LNCaP clone FGC (cell line): ENCODE measurements at places on chromosomes 1 and 21.

- DNase-seq: no peak
These were observed 34.7 kb upstream of the TNFRSF1B start for GRCh38 chr1:12132078-12132477.

DNA sequence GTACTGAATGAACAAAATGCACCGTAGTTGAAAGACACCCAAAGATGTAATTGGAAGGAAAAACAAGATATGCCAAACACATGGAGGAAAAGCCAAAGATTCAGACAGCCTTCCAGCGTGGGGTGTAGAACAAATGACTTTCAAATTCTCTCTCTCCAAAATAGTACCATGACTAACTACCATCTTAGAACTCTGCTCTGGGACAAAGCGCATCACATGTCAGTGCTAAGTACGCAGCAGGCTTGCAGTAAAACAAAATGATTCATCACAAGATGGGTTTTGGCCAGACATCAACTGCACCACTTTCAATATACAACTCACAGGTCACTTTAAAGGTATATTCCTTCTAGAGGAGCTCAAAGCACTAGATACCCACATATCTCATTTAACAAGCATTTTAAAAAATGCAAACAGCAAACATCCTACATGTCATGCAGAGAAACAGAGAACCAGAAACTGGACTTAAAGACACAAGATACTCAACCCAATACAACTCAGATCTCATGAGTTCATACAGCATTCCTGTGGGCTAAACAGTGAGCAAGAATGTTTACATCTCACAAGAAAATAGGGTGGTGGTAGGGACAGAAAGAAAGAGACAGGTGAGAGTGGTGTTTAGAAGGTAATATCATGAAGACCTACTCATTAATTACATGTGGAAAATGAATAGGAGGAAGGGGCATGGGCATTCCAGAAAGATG, 75.7 kb downstream of the BCAR3 start:
- no peak for DNase-seq

- DNase-seq: no peak
These were observed 143.9 kb downstream of the HS2ST1 start for GRCh38 chr1:87058343-87058649.

DNA sequence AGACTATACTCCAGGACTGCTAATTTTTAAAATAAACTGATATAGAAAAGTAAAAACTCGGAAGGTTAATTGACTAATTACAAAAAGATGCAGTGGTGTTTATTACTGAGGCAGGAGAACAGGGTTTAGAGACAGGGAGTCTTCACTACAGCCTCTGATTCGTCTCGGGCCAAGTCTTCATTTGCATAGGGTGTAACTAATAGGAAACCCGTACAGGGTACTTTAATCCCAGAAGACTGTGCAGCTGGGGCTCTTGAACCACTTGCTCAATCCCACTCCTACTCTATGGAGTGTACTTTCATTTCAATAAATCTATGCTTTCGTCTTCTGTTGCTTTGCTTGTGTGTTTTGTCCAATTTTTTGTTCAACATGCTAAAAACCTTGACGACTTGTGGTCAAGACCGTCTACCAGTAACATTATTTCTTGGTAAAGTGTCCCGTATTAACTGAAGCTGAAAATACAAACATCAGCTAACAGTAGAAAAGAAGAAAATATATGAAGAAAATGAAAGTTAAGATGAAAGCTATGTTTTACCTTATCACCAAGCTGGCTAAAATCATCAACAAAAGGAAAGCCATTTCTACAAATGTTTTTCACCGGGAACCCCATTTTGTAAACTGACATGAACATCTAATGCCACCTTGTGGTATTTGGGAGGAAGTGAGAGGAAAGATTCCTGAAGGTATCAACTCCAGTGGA, 8.0 kb downstream of the SDHB start:
- DNase-seq: no peak

- DNase-seq: no peak
These were observed 1.8 kb upstream of the KIAA2013 start for GRCh38 chr1:11927866-11928592.

GRCh38 chr1:162649583-162649982, 17.3 kb downstream of the DDR2 start:
- DNase-seq: no peak

GRCh38 chr1:202661136-202661845, 49.0 kb downstream of the SYT2 start:
- DNase-seq: no peak

- DNase-seq: no peak
These were observed 139.6 kb upstream of the NRIP1 start for GRCh38 chr21:15204140-15204969.

- no peak for DNase-seq
These were observed 14.1 kb upstream of the OR2B11 start for GRCh38 chr1:247472035-247472434.

DNA sequence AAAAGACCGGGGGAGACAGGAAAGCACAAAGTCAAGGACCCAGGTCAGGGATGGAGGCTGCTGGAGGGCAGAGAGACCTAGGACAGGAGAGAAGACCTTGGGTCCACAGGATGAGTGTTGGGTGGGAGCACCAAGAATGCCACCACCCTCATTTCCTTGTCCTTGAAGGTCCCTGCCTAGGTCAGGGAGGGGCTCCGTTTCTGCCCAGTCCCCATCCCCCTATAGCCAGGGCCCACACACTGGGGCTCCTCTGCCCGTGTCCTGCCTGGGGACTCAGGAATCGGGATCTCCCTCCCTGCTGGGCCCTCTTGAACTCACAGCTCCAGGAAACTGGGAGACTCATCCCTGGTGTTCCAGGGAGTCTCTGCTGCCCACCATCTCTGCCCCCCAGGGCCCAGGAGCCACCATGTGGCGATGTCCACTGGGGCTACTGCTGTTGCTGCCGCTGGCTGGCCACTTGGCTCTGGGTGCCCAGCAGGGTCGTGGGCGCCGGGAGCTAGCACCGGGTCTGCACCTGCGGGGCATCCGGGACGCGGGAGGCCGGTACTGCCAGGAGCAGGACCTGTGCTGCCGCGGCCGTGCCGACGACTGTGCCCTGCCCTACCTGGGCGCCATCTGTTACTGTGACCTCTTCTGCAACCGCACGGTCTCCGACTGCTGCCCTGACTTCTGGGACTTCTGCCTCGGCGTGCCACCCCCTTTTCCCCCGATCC, 584 bp downstream of the TINAGL1 start:
- no peak for DNase-seq

DNA sequence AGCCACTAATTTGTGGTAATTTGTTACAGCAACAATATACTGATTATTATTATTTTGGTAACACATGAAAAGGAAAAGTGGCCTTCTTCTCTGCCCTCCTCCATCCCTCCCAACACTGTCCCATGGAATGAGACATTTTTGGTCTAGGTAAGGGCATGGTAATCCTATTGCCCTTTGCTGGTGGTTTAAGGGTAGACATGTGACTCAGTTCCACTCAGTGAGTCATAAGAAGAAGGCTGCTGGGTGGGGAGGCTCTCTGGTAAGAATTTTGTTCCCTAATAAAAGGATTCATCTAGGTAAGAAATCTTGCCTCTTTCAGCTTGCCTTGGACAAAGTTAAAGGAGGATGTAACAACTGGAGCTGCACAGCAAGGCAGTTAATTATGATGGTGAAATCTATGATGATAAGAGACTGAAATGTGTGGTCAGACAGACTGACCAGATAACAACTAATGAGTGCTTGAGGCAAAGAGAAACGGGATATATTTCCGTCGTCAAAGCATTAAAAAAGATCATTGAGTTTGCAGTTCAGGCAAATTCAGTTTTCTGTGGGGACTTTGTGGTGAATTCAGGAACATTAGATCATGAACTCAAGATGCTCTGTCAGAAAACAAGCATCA, 232.0 kb upstream of the KCNK2 start:
- no peak for DNase-seq

GRCh38 chr1:3679799-3680453, 27.6 kb downstream of the TP73 start:
- no peak for DNase-seq

DNA sequence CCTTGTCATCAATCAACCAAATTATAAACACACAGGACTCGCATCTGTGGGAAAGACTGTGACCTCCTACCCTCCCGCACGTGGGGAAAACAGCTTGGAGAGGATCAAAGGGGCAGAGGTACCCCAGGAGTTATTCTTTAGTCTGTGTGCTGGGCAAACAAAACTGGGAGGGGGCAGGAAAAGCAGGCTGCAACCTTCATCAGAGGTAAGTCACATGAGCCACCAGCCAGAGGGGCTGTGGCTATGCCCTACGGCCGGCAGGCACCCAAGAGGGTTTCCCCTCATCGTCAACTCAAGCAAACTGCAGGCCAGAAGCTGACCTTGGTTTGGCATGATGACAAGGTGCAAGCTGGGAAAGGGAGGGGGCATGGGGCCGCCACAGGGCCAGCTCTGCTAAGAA, 12.5 kb downstream of the SMIM12 start:
- DNase-seq: no peak

DNA sequence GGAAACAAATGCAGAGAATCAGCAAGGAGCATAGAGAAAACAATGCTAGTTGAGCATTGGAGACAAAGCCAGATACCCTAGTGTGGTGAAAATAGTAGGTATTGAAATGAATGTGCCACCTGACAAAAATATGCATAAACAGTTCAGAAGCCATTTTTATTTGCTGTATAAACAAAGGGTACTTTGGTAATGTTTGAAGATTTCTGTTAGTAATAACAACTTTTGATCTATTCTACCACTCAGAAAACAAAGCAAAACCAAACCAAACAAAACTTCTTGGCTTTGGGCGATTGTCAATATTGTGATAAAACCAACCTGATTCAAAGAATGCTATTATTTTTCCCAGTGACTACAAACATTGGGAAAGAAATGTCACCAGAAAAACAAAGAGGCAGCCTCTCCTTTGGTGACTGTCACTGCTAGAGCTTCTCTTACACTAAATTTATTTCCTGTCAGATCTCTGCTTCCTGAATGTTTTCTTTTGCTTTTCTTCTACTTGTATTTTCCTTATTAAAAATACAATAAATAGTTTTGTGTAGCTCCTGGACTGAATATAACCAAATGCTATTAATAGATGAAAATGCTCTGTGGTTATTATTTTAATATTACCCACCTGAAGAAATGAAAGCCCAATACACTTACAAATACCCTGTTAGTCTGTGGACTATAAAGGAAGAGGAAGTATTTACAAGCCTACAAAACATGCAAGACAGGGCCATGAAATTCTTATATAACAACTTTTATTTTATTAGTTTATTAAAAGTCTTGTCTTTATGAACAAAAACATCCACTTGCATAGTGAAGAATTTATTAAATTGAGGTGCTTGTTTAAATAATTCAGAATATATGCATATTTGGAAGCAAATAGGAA, 5.7 kb downstream of the ATP6V1G3 start:
- no peak for DNase-seq

- DNase-seq: no peak
These were observed 10.9 kb upstream of the GUCA2A start for GRCh38 chr1:42175314-42176054.

- DNase-seq: no peak
These were observed 66.1 kb downstream of the TTC3 start for GRCh38 chr21:37139154-37139553.

- DNase-seq: no peak
These were observed 29.7 kb upstream of the GRIK3 start for GRCh38 chr1:37064039-37064438.

DNA sequence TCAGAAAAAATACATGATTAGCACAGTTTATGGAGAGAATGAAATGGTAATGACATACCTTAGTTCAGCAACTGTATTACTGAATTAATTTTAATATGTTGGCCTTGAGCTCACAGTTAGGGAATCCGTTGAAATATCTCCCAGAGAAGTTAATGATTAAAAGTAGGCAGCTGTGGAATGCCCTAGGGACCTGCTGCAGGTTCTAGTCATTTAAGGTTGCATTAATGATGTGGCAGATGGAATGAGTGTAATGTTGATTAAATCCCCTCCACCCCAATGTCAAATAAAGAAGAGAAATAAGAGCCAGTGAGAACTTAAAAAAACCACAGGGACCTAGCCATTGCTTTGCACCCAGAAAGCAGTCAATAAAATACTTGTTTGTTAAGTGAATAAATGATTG, 40.3 kb upstream of the TRIM45 start:
- DNase-seq: no peak

GRCh38 chr1:64948905-64949833, 17.2 kb downstream of the JAK1 start:
- no peak for DNase-seq

DNA sequence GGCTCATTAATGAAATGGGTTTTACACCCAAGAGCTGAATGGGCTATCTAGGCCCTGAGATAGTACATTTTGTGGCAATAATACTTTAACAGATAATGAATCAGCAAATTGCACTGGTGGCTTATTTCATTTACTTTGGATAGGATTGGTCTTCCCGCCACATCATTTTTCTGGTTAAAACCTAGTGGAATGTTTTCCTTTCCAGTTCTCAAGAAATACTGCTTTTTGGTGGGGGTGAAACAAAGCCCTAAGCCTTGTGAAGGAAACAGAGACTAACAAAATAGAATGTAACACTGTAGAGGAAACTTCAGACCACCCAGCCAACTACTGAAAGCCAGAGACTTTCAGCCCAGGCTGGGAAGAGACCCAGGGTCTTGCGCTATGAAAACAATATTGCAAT, 172.2 kb downstream of the HHIPL2 start:
- no peak for DNase-seq

- no peak for DNase-seq
These were observed 15.5 kb upstream of the ADAM30 start for GRCh38 chr1:119911775-119912174.

- no peak for DNase-seq
These were observed 133.3 kb upstream of the IPO9 start for GRCh38 chr1:201695607-201696006.

GRCh38 chr1:188365874-188366273, 1537.1 kb downstream of the PLA2G4A start:
- DNase-seq: no peak

DNA sequence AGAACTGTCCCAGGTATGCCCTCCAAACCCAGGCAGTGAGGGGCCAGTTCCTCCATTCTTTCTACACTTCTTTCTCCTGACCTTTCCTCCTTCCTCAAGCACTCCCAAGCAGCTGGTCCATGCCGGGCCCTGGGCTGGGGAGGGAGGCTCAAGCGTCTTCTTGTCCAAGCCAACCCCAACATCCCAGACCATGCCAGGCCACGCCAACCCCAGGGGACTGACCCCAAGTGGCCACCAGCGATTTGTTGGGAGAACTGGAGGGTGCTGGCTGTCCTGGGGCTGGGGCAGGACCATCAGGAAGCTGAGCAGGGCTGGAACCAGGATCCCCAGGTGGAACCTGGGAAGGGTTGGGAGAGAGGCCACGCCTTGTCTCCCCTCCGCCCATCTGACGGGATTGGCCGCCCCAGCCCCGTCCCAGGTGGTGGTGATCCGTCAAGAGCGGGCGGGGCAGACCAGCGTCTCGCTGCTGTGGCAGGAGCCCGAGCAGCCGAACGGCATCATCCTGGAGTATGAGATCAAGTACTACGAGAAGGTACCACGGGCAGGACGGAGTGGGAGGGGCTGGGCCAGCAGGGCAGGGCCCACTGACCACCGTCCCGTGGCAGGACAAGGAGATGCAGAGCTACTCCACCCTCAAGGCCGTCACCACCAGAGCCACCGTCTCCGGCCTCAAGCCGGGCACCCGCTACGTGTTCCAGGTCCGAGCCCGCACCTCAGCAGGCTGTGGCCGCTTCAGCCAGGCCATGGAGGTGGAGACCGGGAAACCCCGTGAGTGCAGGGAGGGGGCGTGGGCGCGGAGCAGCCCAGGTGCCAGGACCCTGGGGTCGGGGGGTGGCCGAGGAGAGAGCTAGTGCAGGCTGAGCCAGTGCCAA, 29.9 kb downstream of the EPHA8 start:
- DNase-seq: no peak

- no peak for DNase-seq
These were observed 45.3 kb downstream of the TARBP1 start for GRCh38 chr1:234433563-234434285.
